Endothelial cell of umbilical vein (primary cell): ENCODE measurements at places on chromosomes 1 and 21. TPM values are rescaled to one million over a fixed set of nuclear protein-coding genes. Genes with fewer than 3 reads are reported as not detected.

DNA sequence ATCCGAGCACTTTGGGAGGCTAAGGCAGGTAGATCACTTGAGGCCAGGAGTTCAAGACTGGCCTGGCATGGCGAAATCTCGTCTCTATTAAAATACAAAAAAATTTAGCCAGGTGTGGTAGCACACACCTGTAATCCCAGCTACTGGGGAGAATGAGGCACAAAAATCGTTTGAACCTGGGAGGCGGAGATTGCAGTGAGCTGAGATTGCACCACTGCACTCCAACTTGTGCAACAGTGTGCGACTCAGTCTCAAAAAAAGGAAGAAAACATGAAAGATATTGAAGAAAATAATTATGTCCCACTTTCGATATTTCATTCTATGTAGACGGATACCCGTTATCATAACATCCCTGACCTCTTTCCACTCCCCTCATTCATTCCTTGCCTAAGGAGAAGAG is 19.2 kb downstream of the TUT4 start:
- DNase-seq, result no peak

DNA sequence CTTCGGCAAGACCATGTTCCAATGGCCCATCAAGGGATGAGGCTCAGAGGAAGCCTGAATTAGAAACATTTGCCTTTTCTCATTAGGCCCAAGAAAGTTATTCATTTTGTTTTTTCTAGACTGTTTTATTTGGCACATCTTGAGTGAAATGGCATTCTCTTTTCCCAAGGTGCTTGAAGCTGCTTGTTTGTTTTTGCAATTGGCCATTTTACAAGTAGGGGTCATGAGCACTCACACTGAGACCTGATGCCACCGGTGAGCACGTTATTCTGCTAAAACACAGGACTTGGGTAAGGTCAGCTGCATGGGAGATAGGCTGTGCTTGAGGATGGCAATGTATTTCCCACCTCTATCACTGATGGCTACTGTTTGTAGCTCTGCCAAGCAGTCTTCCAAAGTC is 128.1 kb downstream of the TBX15 start:
- no peak for DNase-seq

- DNase-seq, result no peak
Observed at GRCh38 chr1:119219711-119220110, 79.3 kb upstream of the WARS2 start.

DNA sequence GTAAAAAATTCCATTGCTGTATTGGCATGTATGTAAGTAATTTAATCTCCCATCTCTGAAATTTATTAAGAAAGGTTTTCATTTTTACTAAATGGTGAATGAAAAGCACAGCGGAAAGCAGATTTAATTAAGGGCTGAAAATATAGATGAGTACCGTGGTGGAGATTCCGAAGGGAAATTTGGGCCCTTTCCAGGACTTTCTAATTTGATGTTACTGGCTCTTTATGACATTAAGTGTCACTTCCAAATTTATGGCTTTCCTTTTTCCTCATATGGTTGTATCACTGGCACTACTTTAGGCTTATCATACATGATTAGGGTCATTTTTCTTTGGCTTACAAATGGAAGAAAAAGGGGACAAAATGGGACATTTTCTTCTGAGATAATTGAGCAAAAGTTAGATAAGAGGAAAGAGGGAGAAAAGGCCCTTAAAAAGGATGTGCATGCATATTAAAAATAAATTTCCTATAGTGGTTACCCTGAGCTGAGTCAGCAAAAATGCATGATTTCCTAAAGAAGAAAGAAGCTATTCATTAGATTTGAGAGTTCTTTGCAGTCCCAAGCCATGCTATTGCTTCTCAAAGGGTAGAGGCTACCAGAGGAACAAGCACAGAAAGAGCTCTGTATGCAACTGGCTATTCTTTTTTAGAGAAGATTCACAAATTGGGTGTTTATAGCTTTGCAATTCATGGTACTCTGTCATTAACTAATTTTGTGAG is 74.9 kb upstream of the CNIH3 start:
- DNase-seq, result no peak

DNA sequence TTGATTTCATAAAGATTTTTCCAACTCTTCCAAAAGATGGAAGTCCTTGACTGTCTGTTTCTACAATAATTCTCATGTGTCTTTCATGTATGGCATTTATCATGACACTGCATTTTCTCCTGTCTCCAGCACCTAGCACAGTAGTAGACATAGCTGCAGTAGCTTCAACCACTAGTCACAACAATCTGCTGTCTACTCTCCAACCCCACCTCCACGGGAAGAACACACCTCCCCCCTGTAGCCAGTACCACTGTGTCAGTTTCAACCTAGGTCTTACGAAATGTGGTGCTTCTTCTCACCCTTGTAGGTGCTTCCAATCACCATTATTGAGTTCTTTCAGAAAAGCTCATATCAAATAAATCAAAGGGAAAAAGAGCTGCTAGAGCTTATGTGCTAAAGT is 425.1 kb upstream of the ADAMTS5 start:
- no peak for DNase-seq

DNA sequence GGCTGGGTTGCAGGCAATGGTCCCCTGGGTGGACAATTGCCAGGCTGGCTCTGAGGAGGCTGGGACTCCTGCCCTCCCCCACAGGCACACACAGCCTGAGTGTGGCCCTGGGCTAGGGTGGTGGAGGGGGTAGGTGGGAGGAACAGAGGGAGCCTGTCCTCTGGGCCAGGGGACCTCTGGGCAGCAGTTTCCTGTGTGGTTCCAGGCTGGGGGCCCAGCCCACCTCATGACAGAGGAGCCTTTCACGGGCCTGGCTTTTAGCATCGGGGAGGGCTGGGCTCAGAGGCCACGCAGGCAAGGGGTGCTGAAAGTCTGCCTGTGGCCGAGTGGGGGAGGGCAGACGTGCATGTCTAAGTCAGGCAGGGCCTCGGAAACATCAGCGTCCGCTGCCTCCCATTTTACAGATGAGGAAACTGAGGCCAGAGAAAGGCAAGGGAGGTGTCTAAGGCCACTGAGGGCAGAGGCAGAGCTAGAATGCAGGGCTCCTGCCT is 7.0 kb downstream of the EXTL1 start:
- DNase-seq, result no peak

DNA sequence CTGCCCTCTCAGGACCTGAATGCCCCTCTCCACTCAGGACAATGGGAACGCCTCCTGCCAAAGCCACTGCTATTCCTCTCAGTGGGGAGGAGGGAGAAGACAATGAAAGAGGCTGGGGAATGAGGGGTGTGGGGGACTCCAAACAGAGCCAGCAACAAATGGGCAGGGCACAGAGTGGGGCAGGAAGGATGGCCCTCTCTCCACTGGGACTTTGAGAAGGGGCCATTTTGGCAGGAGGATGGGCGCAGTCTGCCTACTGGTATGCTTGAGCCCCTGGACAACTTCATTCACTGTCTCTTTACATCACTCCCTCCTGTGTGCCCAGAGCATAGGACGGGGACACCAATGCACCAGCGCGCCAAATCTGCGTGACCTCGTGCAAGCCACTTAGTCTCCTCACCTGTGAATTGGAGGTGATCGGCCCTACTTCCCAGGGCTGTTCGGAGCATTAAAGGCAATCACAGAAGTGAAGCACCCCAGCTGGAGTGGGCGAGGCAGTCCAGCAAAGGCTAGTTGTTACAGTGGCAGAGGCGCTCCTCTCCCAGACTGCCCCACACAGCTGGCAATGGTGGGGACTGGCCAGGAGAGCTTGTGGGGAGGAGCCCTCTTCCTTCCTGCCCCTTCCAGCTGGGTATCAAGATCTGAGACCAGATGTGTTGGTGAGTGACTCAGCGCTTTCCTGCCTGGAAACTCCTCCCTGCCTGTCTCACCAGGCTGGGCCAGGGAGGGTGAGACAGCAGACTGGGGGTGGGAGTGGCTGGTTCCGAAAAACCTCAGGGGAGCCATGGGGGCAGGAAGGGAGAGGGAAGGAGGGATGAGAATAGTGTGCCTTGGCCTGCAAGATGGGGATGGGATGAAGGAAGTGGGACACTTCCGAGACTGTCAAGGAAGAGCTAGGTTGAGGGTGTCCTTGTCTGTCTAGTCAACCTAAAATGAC is 22.4 kb upstream of the SYNC start:
- DNase-seq, result peak; percentile 84

DNA sequence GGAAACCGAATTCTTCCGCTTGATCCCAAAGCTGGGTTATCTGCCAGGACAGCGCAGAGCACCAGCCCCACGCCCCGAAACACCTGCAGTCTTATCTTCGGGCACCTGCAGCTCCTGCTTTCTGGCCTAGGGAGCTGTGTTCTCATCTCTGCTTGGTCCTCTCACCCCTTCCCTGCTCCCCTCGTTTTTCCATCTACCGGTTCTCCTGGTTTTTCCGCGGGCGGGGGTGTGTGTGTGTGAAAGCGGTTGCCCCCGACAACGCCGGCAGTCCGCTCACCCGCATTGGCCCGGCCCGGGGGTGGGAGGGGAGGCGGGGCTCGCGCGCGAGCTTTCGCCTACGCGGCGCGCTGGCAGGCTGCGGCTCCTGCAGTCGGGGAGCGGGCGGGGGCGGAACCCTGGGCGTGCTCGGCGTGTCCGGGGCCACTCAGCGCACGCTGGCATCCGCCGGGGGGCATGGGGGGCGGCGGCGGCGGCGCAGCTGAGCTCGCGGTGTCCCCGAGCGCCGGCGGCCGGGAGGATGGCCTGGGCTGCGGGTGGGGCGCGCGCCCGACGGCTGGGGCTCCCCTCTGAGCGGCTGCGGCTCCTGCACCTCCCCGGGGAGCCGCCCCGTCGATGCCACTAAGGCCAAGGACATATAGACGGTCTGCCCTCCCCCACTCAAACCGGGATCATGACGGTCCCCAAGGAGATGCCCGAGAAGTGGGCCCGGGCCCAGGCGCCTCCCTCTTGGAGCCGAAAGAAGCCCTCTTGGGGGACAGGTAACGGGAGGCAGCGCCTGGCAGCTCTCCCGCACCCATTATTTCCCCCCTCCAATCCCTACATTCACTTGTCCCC is 3.2 kb downstream of the ATP8B2 start:
- DNase-seq, result peak; percentile 83

GRCh38 chr1:228938537-228938901 is 203.2 kb downstream of the RHOU start:
- peak; percentile 36 for DNase-seq

GRCh38 chr1:103941086-103941485 is 191.4 kb downstream of the AMY1C start:
- DNase-seq, result no peak

DNA sequence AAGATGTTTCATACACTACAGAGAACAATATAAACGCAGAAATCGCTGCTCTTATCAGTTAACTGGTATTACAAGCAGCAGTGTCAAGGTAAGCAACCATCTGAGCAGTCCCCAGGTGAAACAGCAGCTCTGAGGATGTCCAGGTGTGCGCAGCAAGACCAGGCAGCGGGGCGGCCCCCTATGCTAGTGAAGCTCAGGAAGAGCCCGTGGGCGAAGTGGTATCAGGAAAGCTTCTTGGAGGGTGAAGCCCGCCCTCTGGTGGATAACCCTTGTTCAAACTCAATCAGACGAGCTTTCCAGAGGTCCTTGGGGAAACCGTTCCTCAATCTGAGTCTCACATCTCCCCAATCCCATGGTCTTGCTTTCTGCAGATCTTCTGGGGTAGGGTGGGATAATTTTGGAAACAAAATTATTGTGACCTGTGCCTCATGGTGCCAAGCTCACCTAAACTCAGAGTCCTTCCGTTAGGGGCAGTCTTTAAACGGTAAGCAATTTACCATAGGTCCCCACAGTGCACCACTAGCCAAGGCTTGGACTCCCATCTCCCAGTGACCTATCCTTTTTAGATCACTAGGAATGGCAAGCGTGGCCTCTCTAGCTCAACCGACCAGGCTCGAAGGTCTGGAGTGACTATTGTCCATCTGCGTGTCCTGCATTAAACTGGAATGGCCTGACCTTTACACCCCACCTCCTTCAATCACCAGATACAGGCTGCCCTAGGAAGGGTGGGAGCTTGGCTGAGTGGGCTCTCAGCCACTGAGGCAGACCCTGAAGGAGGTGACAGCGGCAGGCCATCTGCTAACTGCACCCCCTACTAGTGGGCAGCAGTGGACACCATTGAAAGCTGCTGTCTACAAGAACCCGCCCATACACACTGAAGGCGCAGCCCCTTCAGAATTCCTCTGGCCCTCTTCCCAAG is 13.6 kb upstream of the FAM110D start:
- peak; percentile 76 for DNase-seq

DNA sequence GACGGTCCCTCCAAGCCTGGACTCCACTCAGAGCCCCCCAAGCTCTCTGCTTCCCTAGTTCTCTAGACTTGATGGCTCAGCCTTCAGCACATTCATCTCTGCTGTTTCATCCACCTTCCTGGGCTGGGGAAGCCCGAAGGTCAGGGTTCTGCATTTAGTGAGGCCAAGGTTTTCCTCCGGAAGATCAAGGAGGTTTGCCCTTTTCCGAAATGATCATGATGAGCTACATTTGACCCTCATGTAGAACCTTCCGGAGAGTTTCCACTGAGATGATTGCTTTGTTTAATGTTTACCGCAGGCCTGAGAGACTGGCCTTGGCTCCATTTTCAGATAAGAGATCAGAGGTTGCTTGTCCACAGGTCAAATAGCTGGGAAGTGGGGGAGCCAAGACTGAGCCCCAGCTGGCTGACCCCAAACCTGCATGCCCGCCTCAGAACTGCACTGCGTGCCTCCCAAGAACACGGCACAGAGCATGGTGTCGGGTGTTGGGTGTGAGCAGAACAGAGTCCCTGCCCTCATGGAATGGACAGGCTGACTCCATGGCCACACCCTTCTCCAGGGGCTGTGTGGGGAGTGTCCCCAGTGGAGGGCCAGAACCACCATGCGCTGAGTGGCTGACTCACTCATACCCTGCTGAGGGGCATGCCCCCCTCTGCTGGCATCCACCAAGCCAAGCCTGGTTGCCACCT is 200.8 kb upstream of the TMEM51 start:
- DNase-seq, result peak; percentile 22

- DNase-seq, result no peak
Observed at GRCh38 chr1:45658171-45658570, 28.2 kb downstream of the GPBP1L1 start.

GRCh38 chr1:217188280-217189237 is 442.3 kb downstream of the GPATCH2 start:
- no peak for DNase-seq

GRCh38 chr1:225700889-225701465 is 48.1 kb upstream of the ENAH start:
- DNase-seq, result no peak

The OR6N1 gene
- not detected in 2 replicates for total RNA-seq

The TPTE gene
- not detected in 2 replicates for total RNA-seq

The SPRR1A gene
- not detected in 2 replicates for total RNA-seq

The RGS4 gene
- total RNA-seq, result 54.9 and 59.3 TPM in 2 replicates

The SAMSN1 gene
- total RNA-seq, result 5.3 and 8.0 TPM in 2 replicates

The TSHB gene
- total RNA-seq, result not detected in 2 replicates

The CHRNB2 gene
- not detected in 2 replicates for total RNA-seq

The CACNA1S gene
- total RNA-seq, result not detected in 2 replicates

The RPE65 gene
- total RNA-seq, result not detected in 2 replicates

The PRAMEF25 gene
- not detected in 2 replicates for total RNA-seq
